ENCODE measurements at places on chromosomes 4 and X.

DNA sequence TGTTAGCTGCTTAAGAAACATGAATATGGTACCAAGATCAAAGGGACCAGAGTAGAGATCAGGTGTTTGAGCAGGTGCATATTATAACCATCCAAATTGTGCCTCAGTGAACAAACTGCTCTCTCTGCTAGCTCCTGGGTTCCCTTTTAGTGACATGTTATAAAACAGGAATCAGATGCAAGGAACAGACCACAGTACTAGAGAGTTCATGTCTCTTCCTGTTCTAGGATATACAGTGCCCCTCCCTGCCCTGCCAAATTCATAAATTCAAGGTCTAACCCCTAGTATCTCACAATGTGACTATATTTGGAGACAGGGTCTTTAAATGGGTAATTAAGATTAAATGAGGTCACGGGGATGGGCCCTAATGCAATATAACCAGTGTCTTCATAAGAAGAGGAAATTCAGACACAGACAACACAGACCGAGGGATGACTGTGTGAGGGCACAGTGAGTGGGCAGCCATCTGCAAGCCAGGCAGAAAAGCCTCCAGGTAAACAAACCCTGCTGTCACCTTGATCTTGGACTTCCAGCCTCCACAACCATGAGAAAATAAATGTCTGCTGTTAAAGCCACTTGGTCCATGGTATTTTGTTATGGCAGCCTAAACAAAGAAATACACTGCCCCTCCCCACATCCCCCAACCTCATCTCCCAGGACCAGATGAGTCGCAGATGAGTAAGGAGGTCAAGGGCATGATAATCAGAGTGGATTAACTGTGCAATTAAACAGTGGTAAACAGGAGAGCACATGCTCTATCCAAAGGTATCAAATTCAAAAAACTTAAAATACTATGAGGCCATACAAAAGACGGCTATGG is 82.5 kb downstream of the RBM47 start:
- H3K36me3 ChIP-seq: peaks cover 47% of the 10 kb centered on the region
- DNase-seq: no peak
- no peak overlapping the region for H3K4me3 ChIP-seq

DNA sequence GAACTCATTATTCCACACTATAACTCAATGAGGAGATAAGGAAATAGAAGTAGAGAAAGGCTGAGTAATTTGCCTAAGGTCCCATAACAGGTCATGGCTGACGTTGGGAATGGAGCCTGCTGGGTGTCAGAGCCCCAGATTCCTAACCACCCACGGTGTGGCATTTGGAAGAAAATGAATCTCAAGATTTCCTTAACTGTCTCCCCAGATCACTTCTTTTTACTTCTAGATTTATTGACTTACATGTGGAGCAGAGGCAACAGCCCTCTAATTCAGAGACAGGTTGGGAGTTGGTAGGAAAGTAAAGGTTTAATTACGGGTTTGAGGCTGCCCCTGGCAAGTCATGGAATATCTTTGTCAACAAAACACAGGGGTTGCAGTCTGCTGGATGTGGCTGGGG is 134.0 kb downstream of the ARHGAP10 start:
- H3K36me3 ChIP-seq: peaks cover 40% of the 10 kb centered on the region
- DNase-seq: no peak
- H3K4me3 ChIP-seq: no peak overlapping the region
- no peak overlapping the region for H3K27ac ChIP-seq

- no peaks in the 10 kb centered on the region for H3K36me3 ChIP-seq
- H3K4me3 ChIP-seq: no peak overlapping the region
- no peaks in the 10 kb centered on the region for H3K27me3 ChIP-seq
- no peak for DNase-seq
Measured at GRCh38 chr4:23930750-23931488, 41.1 kb upstream of the PPARGC1A start.

GRCh38 chr4:139200506-139200905 is 23.5 kb upstream of the ELF2 start:
- H3K27me3 ChIP-seq: no peaks in the 10 kb centered on the region
- H3K27ac ChIP-seq: no peak overlapping the region
- H3K36me3 ChIP-seq: no peaks in the 10 kb centered on the region
- DNase-seq: no peak
- no peak overlapping the region for H3K4me3 ChIP-seq
